ENCODE measurements at places on chromosomes 4 and X.

DNA sequence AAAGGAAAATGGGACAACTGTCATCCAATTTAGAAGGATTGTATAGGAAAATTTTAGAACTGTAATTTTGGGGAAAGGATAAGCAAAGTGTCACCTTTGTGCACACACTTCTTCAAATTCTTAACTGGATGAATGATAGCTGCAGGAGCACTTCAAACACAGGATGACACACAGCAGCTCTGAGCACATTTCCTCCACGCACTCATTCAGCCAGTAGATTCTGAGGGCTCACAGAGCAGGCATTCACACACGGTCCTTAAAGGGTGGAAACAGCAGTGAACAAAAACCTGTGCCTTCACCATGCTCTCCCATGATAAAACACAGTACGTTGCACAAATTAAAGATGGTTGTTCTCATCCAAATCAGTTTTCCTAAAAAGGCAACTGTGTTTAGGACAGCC, 38.5 kb upstream of the KLF3 start:
- no peak for DNase-seq

DNA sequence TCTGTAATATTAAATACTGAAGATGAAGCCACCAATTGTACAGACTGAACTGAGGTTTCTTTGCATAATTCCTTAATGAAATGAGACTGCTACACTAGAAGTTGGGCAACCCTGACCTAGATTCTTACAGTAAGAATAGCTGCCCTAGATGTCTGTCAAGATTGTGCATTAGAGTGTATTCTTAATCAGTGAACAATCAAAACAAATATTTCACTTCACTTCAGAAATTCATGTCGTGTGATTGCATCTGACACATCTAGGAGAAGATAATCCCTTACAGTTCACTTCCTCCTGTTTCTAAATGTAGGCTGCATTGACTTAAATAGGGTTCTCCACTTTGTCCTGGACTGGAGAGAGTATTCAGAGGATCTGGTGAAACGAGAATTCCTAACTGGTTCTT, 283.1 kb downstream of the HNRNPD start:
- DNase-seq: no peak

DNA sequence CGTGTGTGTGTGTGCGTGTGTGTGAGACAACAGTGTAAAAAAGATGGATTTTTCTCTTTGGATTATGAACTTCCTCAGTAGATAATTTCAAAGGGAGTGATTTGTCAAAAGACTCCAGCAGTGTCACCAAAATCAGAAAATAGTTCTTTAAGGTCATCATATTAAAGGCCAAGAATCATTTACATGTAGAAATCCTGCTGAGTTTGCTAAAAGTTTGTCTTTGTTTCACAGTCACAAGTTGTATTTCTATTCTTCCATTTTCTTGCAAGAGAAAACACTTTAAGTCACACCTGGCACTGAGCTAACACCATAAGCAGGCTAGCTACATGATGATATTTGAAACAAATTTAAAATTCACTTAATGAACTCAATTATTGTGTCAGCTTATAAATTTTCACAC, 222.7 kb downstream of the PACRGL start:
- DNase-seq: no peak

DNA sequence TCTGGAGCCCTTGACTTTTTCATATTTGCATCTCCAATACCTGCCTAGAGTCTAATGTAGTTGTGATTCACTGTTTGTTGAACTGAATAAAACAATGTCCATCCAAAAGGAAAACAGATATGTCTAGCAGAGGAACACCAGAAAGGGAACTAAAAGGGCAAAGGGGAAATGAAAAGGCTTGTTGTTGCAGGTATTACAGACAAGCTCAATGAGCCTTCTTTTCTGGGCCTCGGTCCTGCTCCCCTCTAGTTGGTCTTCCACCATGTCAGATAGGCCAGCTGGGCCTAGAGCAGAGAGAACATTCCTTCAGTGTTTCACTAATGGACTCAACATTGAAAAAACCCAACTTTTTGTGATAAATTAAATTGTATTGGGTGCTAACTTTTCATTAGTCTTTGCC, 55.4 kb downstream of the ZFX start:
- DNase-seq: no peak

- DNase-seq: peak; percentile 62
Observed at GRCh38 chrX:153708415-153708814, 15.8 kb downstream of the BCAP31 start.

DNA sequence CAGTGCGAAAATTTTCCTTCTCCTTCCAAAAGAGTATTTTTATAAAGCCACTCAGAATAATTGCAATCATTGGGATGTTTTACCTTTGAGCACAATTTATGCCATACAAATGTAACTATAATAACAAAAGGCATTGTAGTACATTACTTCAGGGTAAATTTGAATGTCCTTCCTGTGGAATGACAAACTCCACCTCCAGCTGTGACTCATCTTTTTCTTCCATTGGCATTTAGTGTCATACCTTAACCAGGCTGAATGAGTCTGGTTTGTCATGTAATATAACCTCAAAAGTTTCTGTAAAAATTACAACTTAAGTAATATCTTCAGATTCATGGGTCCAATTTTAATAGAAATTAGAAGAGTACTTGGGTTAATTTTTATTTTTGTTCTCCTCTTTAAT, 93.3 kb downstream of the TMEM47 start:
- no peak for DNase-seq

DNA sequence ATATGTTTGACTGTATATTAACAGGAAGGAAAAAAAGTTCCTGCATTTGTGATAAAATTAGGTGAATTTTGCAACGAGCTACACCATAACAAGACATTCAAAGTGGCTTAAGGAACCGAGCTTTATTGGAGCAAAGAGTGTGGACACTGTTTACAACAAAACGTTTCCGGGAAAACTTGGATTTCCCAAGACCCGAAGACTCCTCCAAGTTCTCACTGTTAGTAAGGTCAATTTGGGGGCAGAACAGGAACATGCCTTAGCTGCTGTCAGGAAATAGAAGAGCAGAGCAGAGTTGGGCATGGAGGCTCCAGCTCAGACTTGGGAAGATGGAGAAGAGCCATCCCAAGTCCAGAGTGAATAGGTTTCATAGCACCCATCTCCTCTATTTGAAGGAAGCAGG, 16.5 kb downstream of the ADH6 start:
- no peak for DNase-seq

DNA sequence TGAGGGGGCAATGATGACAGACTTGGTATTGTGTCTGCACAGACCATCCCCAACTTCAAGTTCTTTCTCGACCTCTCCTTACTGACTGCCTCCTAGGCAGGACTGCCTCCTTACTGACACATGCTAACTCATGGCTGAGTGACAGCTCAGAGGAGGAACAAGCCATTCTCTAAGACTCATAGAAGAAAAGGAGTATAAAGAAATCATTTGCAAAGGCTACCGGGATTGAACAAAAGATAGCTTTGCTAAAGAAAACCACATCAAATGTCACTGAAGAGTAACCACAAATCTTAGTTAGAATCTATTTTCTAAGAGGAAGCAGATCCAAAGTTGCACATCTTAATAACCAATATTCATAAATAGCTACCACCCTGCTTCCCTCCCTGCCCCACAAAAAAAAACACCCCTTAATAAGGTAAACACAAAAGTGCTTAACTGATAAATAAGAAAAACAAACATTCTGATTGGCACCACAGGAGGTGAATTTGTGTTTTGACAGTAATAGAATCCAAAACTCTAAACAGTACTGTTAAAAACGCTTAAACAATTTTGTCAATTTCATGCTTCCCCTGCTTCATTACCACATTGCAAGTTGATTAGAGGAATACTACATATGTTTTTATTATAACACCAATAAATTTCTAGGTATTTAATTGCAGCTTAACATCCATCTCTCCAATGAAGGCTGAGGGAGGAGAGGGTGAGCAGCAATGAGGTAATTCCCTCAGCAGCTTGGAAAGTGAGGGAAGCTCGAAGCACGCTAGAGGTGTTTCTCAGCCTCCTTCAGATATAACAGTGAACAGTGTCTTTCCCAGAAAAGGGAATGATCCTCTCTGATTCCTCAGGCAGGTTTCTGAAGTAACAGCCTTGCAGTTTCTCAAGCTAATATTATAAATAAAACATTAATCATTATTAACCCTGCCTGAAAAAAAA, 160.0 kb downstream of the HNRNPD start:
- no peak for DNase-seq

GRCh38 chr4:25402521-25402920, 25.5 kb downstream of the ANAPC4 start:
- DNase-seq: no peak

- DNase-seq: no peak
Observed at GRCh38 chr4:8122746-8123145, 35.9 kb downstream of the ABLIM2 start.

DNA sequence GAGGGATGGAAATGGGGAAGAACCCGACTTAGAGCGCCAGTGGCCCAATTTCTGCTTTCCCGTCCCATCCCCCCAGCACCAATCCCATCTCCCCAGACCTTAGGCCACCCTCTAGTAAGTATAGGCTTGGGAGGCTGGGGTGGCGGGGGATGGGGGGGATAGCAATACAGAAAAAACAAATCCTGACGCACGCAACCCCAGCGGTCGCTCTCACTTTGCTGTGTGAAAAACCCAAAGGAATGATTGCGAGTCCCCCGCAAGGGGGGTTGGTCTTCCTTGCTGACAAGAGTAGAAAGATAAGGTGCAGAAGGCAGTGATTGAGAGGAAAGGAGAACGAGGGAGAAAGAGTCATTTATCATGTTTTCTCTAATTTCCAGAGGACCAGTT, 863 bp downstream of the CPE start:
- DNase-seq: peak; percentile 64

DNA sequence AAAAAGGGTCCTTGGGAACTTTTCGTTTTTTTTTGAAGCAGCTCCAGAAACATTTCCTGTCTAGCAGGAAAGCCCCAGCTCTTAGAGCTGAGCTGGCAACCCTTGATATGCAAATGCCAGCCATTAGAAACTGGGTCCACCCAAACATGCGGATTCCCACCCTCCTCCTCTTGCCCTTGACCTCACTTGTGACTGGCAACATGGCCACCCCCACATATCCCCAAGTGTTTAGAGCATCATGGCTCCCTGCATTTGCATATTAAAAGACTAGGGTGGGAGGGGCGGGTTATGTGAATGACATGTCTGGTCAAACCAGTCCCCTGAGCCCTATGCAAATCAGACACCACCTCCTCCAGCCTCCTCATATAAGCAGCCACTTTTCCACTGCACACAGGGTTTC, 671.1 kb downstream of the FAT4 start:
- DNase-seq: no peak

GRCh38 chr4:164803702-164804101, 49.8 kb downstream of the SMIM31 start:
- DNase-seq: no peak

- DNase-seq: no peak
Observed at GRCh38 chr4:152045449-152045806, 284.6 kb upstream of the GATB start.

DNA sequence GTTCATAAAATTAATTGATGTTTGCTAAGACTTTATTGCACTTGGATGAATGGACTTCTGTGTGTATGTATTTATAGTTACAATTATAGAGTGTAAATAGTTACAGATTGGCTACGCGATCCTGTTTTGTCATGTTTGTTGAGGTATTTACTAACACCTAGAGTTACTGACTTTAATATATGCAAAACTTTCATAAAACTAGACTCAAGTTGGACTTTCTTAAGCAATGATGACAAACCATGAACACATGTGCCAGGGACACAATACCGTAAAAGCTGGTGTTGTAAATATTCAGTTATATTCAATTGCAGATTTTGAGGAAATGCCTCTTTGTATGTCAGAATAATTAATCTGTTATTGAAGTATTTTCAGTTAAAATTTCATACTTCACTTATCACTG, 6.1 kb downstream of the GRIA2 start:
- DNase-seq: no peak

GRCh38 chr4:174119051-174119450, 164.4 kb downstream of the FBXO8 start:
- DNase-seq: no peak

DNA sequence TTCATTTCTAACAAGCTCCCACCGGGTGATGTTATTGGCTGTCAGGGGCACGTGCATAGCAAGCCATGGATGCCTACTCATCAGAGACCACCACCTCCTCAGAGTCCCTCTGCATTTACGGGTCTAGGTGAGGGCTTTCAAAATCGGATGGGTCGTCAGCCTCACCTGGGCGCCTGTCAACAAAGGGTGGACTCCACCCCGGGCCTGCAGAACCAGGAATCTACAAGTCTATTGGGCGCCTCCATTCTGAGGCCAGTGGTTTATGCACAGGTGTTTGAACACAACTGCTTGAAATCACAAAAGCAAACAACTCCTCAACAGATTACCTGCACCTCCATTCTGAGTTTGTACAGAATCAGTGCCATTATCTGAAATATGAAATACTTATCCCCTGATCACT, 318.9 kb downstream of the PTTG2 start:
- no peak for DNase-seq

DNA sequence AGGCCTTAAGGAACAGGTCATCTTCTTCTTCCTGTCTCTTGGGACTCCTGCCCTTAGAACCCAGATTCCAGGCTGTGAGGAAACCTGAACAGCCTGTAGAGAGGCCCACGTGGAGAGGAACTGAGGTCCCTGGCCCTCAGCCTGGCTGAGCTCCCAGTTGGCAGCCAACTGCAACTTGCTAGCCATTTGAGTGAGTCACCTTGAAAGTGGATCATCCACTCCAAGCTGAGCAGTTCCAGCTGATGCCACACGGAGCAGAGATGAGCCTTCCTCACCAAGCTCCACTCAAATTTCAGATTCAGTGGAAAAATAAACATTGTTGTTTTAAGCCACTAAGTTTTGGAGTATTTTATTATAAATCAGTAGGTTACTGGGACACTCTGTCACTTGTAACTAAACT, 392.5 kb downstream of the BCOR start:
- DNase-seq: no peak

GRCh38 chr4:78355306-78355705, 196.3 kb upstream of the ANXA3 start:
- no peak for DNase-seq

DNA sequence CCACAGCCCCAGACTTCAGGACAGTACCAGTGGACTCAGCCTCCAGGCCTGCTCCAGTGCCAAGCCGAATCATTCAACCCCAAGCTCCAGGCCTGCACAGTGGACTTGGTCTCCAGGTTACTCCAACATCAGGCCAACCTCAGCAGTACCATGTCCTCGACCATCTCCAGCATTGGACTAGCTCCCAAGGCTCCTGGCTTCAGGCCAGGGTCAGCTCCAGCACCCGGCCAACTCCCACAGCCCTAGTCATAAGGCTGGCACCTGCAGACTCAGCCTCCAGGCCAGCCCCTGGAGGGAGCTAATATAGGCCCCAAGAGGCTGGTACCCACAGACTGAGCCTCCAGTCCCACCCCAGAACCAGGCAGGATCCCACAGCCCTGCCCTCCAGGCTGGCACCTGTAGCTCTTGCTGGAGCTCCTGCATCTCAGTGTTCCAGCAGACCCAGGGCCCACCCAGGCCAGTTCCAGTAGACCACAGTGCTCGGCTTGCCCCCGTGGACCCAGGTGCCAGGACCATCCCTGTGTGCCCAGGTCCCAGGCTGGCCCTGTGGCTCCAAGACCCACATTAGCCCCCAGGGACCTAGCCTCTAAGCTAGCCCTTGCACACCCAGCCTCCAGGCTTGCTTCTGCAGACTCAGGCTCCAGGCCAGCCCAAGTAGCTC, 25.6 kb downstream of the ZMAT1 start:
- DNase-seq: no peak

GRCh38 chr4:14272206-14272605, 644.7 kb upstream of the BOD1L1 start:
- DNase-seq: no peak
